NCI-H526 (cell line): ENCODE measurements at places on chromosomes 3 and 15.

- DNase-seq = no peak
These were observed 111.5 kb downstream of the ADAMTS9 start for GRCh38 chr3:64576211-64576775.

DNA sequence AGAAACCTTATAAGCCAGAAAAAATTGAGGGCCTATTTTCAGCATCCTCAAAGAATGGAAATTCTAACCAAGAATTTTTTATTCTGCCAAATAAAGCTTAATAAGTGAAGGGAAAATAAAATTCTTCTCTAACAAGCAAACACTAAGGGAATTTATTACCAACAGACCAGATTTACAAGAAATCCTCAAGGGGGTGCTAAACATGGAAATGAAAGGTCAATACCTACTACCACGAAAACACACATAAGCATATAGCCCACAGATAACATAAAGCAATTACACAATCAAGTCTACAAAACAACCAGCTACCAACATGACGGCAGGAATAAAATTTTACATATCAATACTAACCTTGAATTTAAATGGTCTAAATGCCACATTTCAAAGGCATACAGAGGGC, 883.5 kb downstream of the SI start:
- DNase-seq = peak; percentile 7

- DNase-seq = no peak
These were observed 589.3 kb upstream of the KCNMB2 start for GRCh38 chr3:177946936-177947335.

GRCh38 chr15:80906159-80906766, 83.4 kb downstream of the MESD start:
- DNase-seq = no peak

DNA sequence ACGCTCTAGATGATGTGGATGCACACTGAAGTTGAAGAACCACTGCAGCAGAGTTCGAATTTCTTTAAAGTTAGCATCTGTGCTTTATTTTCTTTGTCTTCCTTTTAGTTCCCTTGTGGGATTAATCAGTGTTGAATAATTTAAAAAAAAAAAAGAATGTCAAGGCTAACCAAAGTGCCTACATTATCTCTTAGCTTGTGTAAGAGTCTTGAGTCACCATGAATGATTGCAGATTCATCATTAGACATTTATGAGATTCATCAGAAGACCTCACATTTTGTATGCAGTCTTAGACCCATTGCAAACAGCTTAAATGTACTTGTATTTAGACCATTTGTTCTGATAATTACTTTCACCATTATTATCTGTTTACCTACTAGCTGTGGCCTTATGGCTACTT, 182.2 kb downstream of the FNDC3B start:
- DNase-seq = no peak

GRCh38 chr15:100668348-100668745, 66.0 kb downstream of the ASB7 start:
- no peak for DNase-seq

DNA sequence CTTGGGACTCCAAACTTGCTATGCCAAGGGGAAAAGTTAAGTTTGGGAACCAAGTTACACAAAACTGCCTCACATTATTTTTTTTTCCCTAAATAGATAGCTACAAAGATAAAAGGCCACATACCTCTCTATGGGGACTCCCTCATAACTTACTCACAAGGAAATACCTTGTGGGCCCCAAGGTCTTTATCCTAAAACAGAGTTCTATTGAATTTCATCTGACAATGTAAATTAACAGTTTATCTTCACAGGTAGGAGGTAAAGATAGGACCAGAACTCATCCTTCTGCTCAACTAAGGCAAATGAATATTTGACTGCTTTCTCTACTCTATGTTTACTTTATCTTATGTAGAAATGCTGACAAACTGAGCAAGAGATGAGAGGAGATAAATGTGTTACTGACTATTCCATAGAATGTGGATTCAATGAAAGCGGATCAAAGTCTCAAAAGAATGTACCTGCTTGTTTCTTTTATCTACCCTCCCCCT, 1278.0 kb downstream of the OTOL1 start:
- no peak for DNase-seq

- DNase-seq = no peak
These were observed 1.3 kb downstream of the CHST13 start for GRCh38 chr3:126525091-126525852.

- no peak for DNase-seq
These were observed 175.5 kb downstream of the CFAP20DC start for GRCh38 chr3:58874248-58874741.
